ENCODE measurements at places on chromosomes 13 and 19.
A peak's percentile ranks its signal among the peaks of the same experiment; 100 is the strongest.

DNA sequence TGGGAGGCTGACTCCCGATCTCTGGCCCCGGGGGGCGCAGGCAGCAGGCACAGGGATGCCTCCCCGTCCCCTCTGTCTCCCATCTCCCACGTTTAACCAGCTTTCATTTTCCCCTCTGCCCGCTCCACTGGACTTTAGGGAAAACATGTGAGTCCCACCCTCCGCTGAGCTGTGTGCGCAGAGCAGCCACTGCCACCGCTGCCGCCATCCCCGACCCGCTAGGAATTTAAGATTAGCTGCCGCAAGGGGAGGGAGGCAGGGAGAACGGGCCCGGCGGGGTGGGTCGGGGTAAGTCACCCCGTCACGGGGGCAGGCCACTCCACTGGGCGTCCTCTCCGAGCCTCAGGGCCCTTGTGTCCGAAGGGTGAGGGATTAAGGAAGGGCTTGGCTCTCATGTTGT, 15.5 kb downstream of the KCNN1 start:
- DNase-seq: no peak

GRCh38 chr19:5024282-5024681, 55.4 kb downstream of the KDM4B start:
- no peak for DNase-seq

GRCh38 chr13:20131057-20131832, 29.6 kb downstream of the GJA3 start:
- DNase-seq: no peak

GRCh38 chr19:11570039-11570462, 7.4 kb downstream of the ACP5 start:
- no peak for DNase-seq

- DNase-seq: no peak
These were observed 50.0 kb upstream of the WDFY2 start for GRCh38 chr13:51534041-51534817.

DNA sequence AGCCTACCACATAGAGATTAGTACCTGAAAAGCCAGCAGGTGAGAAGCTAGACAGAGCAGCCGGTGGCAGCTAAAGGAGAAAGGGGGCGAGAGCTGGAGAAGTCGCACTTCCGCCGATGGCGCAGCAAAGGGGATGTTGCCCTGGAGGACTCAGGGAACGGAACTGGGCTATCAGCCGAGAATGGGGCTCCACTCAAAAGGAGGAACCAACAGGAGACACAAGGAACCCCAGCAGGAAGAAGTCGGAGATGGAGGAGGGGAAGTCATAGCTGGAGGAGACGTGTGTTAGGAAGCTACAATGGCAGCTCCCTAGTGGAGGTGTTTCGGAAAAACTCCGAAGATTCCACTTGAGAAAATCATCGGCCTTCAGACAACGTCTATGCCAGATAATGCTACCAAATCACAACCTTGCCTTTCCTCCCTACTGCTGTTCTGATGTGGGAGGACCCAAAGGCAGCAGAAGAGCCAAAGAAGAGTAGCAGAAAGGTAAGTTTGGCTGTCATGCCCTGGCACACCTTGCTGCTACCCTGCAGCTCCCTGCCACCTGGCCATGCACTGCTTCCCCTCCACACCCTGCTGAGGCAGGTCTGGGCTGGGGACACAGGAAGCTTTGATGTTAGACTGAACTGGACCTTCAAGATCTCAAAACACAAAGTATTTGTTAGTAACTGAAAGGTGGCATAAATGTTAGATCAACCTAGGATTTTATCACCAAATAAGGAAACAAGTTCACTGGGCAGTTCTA, 127.9 kb downstream of the DLEU7 start:
- DNase-seq: no peak

GRCh38 chr13:109243311-109243951, 543.0 kb downstream of the IRS2 start:
- DNase-seq: no peak

DNA sequence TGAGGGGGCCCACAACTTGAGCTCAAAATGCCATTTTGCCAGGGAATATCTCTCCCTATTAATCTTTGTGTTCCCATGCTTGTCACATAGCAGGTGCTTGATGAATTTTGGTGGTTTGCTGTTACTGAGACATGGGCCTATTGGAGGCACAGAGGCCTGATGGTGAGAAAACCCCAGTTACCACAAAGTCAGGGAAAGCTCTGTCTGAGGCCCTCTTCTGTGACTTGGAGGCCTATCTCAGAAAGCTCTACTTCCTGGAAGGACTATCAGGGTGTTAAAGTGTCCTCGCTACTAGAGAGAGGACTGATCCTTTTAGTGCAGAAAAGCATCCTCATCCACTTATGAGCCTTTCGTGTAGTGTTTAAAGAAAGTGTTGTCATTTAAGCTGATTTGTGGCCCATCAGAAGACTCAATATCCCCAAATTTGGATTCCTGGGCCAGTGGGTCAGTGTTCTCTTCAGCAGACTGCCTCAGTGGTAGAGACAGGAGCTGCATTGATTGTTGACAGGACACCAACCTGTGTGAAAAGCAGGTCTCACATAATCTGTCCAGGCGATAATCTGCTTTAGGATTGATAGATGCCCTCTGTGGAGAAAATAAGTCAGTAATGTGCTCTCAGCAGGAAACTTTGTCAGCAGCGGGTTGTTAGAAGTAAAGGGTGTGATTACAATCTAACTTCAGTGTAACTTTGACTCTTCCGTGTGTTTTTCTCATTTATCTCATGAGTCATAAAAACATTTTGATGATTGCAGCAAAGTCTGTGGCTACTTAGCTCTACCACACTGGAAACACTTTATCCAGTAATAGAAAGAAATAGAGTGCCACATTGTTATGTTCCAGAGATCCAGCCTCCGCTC, 121.0 kb downstream of the AKAP11 start:
- no peak for DNase-seq

- DNase-seq: no peak
These were observed 29.9 kb downstream of the SLC10A2 start for GRCh38 chr13:103036268-103036667.

DNA sequence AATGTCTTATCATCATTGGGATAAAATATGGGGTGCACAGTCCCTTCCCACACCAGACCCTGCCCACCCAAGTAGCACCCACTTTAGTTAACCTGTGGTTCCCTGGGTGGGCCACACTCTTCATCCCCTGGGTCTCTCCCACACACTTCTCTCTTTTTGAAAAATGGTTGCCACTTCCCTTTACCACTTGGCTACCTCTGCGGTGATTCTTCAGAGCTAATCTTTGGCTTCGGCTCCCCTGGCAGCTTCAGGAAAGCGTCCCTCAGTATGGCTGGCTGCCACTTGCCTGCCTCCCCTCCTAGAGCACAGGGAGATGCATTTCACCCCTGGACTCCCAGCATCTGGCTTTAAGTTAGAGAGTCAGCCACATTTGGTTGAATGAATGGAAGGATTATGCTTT, 18.2 kb downstream of the CCNA1 start:
- no peak for DNase-seq

- no peak for DNase-seq
These were observed 52.1 kb downstream of the DPY19L3 start for GRCh38 chr19:32457571-32458158.

DNA sequence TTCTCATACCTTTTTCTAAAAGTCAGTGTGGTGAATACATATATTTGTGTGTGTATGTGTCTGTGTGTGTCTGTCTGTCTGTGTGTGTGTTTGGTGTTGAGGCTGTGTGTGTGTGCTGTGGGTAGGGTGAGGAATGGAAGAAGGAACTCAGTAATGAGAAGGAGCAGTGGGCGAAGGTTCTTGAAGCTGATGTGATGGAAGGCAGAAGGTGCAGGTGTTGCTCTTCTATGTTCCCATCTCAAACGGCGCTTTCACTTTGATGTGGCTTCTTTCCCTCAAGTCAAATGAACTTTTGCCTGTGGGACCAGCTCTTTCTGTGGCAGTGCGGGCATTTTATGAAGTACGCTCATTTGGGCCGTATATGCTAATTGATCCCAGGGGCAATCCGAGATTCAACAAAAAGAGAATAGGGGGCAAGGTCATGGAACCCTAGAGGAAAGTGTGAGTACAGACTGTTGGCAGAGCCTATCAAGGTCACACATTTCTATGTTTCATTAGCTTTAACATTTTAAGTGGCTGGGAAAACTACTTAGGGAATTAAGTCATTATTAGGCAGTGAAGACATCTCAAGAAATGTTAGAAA, 15.2 kb downstream of the BIVM start:
- no peak for DNase-seq

- DNase-seq: no peak
These were observed 3.7 kb upstream of the TYROBP start for GRCh38 chr19:35911790-35912189.

GRCh38 chr13:63463782-63464610, 2048.3 kb upstream of the PCDH20 start:
- DNase-seq: no peak

GRCh38 chr19:55116232-55116858, 1.1 kb downstream of the PPP1R12C start:
- peak; percentile 39 for DNase-seq

DNA sequence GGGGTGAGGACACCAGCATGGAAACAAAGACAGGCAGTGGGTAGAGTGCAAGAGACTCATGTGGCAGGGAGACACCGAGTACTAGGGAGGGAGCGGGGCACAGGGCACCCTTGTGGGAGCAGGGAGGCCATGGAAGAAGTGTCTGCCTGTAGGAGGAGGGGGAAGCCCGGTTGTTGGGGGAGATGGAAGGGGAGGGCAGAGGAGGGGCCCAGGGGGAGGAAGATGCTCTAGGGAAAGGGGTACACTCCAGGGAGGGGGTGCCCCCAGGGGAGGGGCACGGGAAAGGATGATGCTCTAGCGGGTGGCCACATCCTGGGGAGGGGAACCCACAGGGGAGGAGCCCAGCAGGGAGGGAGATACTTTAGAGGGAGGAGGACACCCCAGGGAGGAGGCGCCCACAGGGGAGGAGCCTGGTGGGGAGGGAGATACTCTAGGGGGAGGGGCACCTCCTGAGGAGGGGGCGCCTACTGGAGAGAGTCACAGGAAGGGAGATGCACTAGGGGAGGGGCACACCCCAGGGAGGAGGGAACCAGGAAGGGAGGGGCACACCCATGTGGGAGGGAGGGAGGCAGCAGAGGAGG, 24.9 kb downstream of the CPAMD8 start:
- peak; percentile 78 for DNase-seq
